Activated naive CD4-positive, alpha-beta T cell treated with anti-CD3 and anti-CD28 coated beads for 36 hours (primary cell): ENCODE measurements at places on chromosomes 2 and 18. TPM values are rescaled to one million over a fixed set of nuclear protein-coding genes. Genes with fewer than 3 reads are reported as not detected.

The RGPD4 gene
- total RNA-seq: 0.19 TPM

The PIK3C3 gene
- 35.3 TPM for total RNA-seq

The REV1 gene
- 32.3 TPM for total RNA-seq

The CENPA gene
- 42.9 TPM for total RNA-seq

The AGXT gene
- not detected for total RNA-seq

The CAB39 gene
- total RNA-seq: 86.6 TPM

The NPHP1 gene
- 1.3 TPM for total RNA-seq

The DES gene
- total RNA-seq: not detected

The SLC19A3 gene
- not detected for total RNA-seq

DNA sequence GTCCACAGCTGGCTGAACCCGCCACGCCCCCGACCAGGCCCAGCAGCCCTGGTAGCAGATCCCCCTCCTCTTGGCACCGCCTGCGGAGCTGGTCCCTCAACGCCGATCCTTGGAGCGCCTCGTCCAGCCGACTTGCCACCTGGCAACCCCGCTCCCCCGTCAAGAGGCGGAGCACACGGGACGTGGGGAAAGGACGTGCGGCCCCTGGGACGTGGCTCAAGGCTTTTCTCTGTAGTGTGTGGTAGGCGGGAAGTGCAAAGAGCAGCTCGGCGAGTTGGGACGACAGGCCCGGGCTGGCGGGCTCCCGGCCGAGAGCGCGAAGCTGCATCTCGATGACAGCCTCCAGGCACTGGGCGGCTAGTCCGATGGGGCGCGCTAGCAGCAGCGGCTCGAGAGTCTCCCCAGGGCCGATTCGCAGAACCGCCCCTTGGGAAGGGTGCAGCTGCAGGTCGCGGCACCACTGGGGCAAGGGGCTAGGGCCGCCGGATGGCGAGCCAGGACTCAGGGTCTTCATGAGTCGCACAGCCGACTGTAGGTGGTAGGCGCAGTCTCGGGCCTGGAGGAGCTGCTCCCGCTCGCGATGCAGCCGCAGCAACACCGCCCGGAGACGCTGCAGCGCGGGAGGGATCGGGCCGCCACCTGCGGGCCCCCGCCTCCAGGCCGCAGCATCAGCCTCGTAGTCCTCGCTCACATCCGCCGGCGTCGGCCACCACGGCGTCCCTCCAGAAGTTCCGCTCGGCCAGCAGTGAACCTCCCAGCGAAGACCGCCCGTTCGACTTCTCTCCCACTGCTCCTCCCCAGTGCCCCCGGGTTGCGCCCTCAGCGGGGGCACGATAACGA is 617 bp downstream of the CCDC142 start:
- peak; percentile 57 for DNase-seq

DNA sequence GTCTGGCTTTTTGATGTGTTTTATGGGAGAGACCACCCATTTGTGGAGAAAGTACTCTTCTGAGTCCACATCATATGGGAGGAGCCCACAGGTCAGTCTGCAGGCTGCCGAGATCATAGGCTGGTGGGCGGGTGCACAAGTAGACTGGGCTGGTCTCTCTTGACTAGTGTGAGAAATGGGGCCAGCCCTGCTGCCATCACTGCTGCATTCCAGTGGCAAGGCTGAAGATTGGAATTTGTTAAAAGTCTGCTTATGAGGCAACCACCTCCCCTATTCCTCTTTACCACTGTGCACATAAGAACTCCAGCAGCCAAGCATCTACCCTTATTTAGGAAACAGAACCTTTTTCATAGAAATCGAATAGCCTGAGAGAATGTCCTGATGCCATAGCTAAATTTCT is 200.7 kb downstream of the DIS3L2 start:
- DNase-seq: no peak

DNA sequence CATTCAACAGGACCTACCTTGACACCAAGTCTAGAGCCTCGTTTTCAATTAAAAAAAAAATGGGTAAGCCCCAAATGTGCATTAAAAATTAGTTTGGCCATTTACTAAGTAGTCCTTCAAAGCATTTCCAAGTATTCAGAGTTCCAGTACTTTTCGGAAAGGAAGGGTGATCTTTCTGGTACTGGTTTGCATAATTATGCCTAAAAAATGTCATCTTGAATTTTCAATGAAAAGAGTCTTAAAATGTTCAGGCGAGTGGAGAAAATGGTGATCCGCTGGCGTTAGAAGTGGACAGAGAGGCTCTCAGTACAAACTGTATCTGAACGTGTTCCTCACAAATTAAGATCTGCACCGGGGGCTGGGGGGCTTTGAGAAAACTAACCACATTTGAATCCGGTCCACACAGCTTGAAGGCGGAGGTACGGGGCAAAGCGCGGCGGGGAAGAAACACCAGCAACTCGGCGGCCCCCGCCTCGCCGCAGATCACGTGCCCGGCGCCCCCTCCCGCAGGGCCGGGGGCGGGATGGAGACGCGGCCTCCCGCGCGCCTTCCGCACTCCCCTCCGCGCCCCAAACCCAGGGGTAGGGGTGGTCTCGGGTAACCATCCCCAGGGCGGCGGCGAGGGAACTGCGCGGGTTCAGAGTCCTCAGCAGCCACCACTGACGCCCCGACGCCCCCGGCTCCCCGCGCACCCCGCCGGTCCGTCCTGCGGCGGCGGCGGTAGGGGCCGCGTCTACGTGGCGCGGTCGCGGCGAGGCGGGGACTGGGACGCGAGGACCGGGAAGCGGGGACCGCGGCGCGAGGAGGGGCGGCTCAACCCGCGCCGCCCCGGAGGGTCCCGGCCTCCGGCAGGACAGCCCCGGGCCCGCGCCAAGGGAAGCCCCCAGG is 564 bp downstream of the LPIN2 start:
- DNase-seq: peak; percentile 42

DNA sequence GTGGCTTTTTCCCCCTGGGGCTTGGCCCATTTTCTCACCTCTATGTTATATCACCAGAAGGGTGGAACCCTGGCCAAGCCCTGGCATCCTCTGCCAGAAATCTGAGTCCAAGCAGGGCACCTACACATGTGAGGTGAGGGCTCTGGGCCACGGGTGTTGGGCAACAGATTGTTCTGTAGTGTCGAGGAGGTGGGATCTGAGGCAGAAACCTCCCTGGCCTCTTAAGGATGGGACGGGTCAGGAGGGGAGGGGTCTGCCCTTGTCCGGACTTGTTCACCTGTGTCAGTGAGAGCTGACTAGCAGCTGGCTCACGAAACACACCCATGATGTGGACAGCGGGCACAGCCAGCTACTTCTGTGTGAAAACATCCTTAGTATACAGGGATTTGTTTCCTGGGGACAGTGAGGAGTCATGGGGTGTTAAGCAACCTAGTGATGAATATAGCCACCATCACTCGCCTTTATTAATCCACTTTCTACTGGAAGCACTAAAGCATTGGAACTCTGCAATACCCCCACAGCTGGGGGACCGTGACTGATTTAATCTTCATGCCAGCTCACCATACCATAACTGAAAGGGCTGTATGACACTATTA is 35.6 kb downstream of the EPAS1 start:
- no peak for DNase-seq

DNA sequence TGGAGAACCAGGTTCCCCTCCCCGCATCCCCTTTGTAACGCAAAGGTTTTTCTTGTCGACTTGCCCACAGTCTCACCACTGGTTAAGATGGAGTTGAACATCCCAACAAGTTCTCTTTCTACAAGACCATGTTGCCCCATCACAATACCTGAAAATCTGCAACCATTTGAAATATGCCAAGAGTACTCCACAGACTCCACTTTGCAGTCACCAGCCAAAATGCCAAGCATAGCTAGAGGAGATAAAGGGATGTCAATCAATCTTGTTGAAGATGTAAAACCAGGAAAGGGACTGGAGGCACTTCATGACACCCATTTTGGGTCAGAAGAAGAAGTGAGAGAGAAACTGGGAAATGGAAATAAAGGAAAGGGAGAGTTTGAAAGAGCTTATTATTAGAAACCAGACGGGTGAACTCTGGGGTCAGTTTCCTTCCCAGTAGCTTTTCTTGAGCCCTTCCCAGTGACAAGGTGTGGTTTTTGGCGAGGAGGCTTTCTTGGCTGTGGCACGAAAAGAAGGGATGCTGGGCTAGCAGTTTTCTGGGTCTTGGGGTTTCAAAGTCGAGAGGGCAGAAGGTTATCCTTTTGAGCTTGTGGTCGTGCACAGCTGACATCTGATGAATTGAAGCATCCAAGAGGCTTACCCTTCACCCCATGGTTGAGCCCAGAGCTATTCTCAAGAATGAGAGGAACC is 79.3 kb downstream of the ACAA2 start:
- DNase-seq: no peak

DNA sequence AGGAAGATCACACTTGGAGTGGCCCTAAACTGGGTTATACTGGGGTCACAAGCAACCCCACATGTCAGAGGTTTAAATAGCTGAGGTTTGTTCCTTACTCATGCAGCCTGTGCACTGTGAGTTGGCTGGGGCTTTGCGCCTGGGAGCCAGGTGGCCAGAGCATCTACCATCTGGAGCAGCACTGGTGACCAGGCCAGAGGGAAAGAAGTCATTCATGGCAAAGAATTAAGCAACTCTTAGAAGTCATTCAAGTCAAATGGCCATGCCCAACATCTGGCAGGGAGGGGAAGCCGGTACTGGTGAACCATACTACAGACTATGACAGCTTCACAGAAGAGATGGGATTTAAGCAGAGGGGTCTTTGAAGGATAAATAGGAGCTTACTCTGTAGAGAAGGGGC is 90.7 kb downstream of the POLR1A start:
- no peak for DNase-seq

DNA sequence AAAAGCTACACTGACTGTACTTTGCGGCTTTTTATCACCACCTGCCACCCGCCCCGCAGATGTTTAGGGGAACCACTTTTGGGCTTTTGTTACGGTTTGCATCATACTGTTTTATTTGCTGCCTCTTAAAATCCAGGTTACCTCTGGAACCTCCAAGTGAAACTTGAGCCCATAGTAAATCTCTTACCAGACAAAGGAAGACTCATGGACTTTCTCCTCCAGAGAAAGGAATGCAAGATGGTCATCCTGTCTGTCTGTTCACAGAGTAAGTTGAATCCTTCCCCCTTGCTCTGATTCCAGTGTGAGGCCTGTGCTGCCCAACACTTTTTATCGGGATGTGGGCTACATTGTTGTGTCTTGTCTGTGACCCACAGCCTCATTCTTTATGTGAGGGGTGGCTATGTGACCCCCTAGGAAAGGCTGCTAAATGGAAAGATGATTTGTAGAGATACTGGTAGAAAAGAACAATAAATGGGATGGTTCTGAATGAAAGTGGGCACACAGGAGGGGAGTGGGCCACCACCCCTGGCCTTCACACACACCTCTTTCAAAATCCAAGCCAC is 23.3 kb downstream of the RMC1 start:
- no peak for DNase-seq

DNA sequence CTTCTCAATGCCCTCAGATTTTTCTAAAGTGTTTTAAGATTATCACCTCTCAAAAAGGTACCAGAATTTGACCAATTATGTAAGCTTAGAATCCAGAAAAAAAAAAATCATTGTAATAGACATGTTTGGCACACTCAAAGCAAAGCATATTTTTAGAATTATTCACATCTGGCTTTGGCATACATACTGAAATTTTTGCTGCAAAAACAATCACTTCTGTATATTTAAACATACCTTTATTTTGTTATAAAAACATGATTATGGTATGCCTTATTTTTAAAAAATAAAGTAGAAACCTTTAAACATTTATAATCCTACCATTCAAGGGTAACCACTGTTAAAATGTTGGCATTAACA is 143.3 kb downstream of the ESCO1 start:
- no peak for DNase-seq

- no peak for DNase-seq
Observed at GRCh38 chr2:71743995-71744675, 290.8 kb downstream of the DYSF start.

DNA sequence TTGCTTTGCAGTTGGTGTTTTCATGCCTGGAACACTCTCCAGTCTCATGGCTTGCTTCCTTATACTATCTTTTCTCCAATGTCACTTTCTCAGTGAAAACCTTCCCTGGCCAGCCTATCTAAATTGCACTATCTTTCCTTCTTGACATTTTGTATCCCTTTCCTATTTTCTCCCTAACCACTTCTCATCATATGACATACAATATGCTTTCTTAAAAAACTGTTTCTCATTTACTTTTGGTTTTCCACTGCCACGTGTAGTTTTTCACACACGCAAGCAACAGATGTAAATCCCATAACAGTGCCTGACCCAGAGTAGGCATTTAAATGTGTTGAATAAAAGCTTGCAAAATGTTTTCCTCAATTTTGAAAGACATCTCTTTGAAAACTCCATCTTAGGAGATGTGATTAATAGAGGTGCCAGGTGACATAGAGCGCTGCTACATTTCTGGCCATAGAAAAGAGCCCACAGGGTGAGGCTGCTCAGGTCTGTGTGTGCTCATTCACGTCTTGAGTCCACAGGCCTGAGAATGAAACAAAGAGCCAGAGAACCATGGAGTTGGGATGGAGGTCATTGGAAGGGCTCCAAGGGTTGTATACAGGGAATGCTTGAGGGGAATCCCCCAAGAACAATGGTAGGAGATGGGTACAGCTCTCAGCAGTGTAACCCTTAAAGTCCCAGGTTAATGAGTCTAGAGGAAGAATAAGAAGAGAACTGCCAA is 12.7 kb downstream of the ZNF24 start:
- DNase-seq: no peak

GRCh38 chr2:100269889-100270288 is 52.4 kb downstream of the LONRF2 start:
- DNase-seq: no peak

DNA sequence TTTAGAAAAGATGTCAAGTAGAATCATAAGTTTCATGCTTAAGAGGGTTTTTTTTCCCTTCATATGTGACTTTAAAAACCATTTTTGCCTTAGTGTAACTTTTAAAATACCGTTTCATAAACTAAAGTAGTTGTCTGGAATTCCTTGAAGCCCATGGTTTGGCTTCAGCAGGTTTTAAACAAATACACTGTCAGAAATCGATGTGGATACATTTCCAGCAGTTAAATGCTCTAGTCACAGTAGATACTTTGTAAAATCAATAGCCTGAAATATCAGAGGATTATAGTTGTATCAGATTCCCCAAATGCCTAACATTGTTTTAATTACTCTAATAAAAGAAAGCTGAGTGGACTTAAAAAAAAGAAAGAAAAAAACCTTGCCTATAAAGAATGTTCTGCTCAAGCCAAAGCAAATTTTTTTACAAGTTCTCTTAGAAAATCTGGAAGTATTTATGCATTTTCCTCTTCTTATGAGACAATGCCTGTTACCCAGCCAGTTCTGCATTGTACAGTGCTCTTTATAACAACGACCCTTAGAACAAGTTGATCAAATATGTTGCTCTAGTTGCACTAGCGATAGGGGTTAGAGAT is 260.5 kb downstream of the LTBP1 start:
- no peak for DNase-seq

- no peak for DNase-seq
Observed at GRCh38 chr2:110813896-110814295, 81.5 kb downstream of the ACOXL start.

DNA sequence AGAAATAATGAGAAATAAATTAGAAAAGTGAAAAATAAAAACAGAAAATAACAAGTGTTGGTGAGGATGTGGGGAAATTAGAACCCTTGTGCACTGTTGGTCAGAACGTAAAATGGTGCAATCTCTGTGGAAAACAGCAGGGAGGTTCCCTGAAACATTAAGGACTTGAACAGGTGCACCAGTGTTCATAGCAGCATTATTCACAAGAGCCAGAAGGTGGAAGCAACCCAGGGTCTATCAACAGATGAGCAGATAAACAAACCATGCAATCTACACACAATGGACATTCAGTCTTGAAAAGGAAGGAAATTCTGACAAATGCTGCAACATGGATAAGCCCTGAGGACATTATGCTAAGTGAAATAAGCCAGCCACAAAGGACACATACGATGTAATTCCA is 58.2 kb upstream of the TFCP2L1 start:
- DNase-seq: no peak

- peak; percentile 29 for DNase-seq
Observed at GRCh38 chr18:56702946-56703345, 51.8 kb downstream of the WDR7 start.
